ENCODE measurements at places on chromosomes 1 and 21. TPM values are rescaled to one million over a fixed set of nuclear protein-coding genes. Genes with fewer than 3 reads are reported as not detected.

The SAMD13 gene
- total RNA-seq = not detected

The IPO13 gene
- total RNA-seq = 30.3 TPM

The DPT gene
- total RNA-seq = 2.9 TPM

GRCh38 chr1:154874465-154874864 is 4.4 kb upstream of the KCNN3 start:
- no peaks in the 10 kb centered on the region for H3K36me3 ChIP-seq
- no peaks in the 10 kb centered on the region for H3K27me3 ChIP-seq

DNA sequence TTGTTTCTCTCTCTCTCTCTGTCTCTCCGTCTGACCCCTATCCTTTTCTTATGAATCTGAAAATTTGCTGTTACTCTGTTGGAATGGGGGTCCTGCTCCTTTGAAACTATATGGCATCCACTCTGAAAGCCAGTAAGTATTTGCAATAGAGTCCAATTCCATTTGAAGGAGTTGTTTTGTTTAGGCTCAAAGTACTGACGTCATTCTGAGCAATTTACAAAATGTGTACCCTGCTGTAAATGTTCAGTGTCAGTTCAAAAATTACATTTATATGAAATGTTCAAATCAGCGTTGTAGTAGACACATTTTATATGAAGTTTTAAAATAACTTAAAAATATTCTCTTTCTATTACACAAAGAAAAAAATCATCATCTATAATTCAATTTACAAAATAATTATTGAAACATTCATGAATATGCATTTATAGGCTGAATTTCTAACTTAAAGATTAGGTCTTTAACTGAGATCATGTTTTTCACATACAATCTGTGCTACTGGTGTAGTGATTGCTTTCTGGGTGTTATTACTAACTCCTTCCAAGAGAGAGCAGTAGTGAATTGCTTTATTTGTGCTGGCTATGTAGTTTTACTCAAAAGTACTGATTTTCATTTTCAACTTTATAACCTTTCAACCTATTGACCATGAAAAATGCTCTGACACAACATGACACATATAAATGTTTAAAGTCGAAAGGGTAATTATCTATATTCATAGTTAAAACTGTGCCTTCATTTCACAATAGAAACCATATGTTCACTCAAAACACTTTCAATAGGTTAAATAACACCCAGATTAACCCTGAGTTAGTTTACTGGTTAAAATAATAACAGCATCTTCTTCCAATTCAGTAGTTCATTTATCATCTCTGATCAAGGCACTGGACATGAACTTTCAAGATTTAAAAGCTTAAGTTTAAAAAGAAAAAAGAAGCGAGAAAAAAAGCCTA is 253.1 kb upstream of the ADGRL4 start:
- H3K36me3 ChIP-seq = no peaks in the 10 kb centered on the region
- H3K27me3 ChIP-seq = no peaks in the 10 kb centered on the region
- H3K4me1 ChIP-seq = no peaks in the 10 kb centered on the region
- DNase-seq = no peak
- no peak overlapping the region for H3K4me3 ChIP-seq
- H3K27ac ChIP-seq = no peak overlapping the region

DNA sequence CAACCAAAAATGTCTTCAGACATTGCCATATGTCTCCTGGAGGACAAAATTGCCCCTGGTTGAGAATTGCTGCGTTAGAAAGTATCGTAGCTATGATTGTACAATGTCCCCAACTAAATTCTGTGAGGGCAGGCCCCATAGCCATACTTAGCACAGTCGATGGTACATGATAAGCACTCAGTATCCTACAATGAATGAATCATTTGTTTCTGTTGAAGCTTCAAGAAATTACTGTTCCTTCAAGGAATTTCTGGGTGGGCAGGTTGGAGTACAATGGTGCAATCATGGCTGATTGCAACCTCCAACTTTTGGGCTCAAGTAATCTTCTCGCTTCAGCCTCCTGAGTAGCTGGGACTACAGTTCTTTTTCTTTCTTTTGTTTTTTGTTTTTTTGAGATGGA is 4.7 kb downstream of the CAP1 start:
- peaks cover 7% of the 10 kb centered on the region for H3K4me1 ChIP-seq
- DNase-seq = no peak
- no peaks in the 10 kb centered on the region for H3K36me3 ChIP-seq
- no peak overlapping the region for H3K4me3 ChIP-seq
- H3K27me3 ChIP-seq = no peaks in the 10 kb centered on the region

GRCh38 chr1:239321877-239322276 is 64.5 kb upstream of the CHRM3 start:
- no peaks in the 10 kb centered on the region for H3K4me1 ChIP-seq
- H3K27ac ChIP-seq = no peak overlapping the region
- no peaks in the 10 kb centered on the region for H3K27me3 ChIP-seq
- no peaks in the 10 kb centered on the region for H3K36me3 ChIP-seq
- no peak for DNase-seq
- no peak overlapping the region for H3K4me3 ChIP-seq

DNA sequence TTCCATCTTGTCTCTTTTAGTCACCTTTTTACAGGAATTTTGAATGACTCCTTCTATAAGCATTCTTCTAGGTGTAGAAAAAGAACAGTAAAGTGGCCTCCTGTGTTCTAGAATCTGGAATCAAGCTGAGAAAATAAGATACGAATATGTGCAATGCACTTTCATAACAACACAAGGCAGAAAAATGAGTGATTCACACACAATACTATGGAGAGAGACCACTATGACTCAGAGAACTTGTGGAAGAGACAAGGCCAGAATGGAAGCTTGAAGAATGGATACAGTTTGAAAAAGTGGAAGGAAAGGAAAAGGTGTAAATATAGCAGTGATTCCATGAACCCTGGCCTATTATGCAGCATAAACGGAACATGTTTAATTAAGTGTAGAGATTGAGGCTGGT is 57.1 kb upstream of the SAMSN1 start:
- no peak for DNase-seq
- H3K4me3 ChIP-seq = no peak overlapping the region
- H3K27ac ChIP-seq = no peak overlapping the region
- H3K27me3 ChIP-seq = no peaks in the 10 kb centered on the region

DNA sequence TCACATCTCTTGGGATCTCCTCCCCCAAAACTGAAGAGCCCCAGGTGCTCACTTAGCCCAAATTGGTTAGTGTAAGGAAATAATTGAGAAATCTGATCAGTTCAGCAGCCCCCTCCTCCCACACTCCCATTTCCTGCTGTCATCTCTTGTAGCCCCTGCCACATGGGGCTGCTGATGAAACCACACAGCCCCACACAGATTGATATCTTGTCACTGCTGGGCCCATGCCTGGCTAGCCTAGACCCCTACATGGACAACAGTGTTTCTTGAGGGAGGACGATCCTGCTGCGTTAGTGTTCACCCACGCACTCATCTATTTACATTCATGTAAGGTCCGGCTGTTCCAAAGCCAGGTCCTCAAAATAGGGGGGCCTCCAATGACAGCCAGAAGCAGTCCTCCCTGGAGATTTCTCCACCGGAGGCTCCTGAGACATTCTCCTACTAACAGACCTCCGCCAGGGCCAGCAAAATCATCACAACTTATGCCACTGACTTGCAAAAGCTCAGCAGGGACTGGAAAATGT is 23.9 kb upstream of the RXRG start:
- no peaks in the 10 kb centered on the region for H3K4me1 ChIP-seq
- H3K4me3 ChIP-seq = no peak overlapping the region
- no peaks in the 10 kb centered on the region for H3K36me3 ChIP-seq

DNA sequence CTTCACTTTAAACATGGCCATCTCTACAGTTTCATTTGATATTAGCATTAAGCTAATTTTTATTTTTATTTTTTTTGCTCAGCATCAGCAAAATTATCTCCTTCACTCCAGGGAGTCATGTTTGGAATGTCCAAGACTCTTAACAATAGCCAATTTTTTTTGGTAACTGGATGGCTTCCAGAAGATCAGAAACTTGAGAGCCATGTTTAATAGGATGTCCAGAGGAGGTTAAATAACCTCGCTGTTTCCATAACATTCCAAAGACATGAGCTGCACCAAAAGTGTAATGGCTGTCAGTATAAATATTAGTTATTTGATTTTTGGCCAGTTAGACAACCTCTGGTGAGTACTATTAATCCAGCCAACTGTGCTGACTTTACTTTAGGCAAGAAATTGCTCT is 80.7 kb downstream of the DNTTIP2 start:
- H3K27me3 ChIP-seq = no peaks in the 10 kb centered on the region
- H3K27ac ChIP-seq = no peak overlapping the region
- H3K4me3 ChIP-seq = no peak overlapping the region
- H3K4me1 ChIP-seq = no peaks in the 10 kb centered on the region
- DNase-seq = no peak

GRCh38 chr21:16642353-16642752 is 870.5 kb upstream of the CXADR start:
- H3K27ac ChIP-seq = no peak overlapping the region
- H3K4me1 ChIP-seq = no peaks in the 10 kb centered on the region
- H3K27me3 ChIP-seq = no peaks in the 10 kb centered on the region
- no peak overlapping the region for H3K4me3 ChIP-seq

- no peak overlapping the region for H3K27ac ChIP-seq
- no peak for DNase-seq
- H3K4me1 ChIP-seq = no peaks in the 10 kb centered on the region
- no peaks in the 10 kb centered on the region for H3K27me3 ChIP-seq
- H3K36me3 ChIP-seq = no peaks in the 10 kb centered on the region
- no peak overlapping the region for H3K4me3 ChIP-seq
These were observed 169.0 kb downstream of the AGBL4 start for GRCh38 chr1:49854741-49855140.
